Cerebellum (tissue), 4 donors: ENCODE measurements at places on chromosomes 16 and 17. TPM values are rescaled to one million over a fixed set of nuclear protein-coding genes. Genes with fewer than 3 reads are reported as not detected.

DNA sequence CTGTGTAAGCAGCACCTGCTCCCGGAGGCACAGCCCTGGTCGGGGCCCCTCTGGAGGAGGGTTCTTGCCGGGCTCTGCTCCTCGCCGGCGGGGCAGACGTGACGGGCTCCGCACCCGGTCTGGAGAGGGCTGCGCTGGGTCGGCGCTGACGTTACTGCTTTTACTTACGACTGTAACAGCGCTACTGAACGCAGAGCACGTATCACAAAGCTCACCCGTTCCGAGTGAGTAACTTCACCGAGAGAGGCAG is 1.3 kb upstream of the RAB40C start:
- no peak for DNase-seq

- DNase-seq = no peak
Observed at GRCh38 chr16:2415085-2415484, 14.2 kb upstream of the CCNF start.

DNA sequence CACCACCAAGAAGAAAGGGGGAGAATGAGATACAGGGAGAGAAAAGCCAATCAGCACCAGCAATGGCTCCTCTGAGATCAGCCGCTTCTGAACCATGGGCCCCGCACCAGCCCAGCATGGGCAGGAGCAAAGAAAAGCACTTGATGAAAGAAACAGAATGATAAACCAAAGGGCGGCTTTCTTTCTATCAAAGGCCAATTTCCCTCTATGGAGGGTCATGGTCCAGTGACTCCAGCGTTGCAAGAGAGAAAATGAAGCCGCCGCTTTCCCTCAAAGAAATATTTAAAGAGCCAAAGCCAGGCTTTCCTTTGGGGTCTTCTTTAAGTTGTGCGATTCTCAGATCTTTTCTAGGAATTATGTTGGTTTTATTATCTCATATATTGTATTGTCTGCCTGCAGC is 84.8 kb upstream of the CACNG5 start:
- DNase-seq = no peak

DNA sequence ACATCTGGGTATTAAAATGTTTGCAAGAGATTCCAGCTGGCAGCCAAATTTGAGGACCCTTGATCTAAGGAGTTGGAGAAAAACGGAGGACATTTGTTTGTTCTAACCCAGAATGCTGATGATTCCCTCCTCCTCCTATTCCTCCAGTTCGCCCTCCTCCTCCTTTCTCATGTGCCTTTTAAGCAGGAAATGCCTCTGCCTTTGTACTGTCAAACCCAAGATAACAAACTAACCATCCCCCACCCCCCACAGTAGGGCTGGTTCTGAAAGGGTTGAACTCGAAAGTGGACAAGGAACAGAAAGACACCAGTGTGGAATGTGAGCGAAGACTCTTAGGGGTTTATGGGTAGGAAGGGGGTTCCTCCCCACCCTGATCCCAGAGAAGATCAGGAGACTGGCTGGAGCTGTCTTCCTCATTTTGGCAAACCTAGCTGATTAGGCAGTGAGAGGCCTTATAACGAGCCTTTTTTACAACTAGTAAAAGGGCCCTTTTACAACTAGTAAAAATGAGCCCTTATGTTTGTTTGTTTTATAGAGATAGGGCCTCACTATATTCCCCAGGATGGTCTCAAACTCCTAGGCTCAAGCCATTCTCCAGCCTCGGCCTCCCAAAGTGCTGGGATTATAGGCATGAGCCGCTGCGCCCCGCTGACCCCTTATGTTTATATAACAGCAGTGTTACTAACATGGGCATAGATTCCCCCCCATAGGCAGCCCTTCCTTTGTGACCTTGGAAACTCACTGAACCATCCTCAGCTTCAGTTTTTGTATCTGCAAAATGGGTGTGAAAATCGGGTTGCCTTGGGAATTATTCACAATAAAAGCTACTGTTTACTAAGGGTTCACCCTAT is 975 bp downstream of the CHD9 start:
- DNase-seq = peak; percentile 21

GRCh38 chr16:24525970-24526559 is 13.3 kb upstream of the RBBP6 start:
- no peak for DNase-seq

DNA sequence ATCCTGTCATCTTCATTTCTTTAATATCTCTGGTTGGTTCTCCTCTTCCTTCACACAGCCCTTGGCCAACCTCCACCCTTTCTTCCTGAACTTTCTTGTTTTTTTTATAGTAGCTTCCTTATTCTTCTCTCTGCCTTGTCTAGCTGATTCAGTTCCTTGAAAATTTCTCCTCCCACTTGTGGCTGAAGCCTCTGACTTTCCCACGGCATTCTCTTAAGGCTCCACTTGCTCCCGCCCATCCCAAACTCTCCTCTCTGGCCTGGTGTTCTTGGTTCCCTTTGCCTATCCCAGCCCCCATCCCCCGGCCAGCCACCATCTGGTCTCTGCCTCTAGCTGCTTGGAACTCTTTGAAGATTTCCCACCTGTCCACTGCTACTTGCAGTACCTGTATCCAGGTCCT is 29.1 kb downstream of the NLRP1 start:
- no peak for DNase-seq

GRCh38 chr16:88524274-88524972 is 45.8 kb upstream of the ZC3H18 start:
- no peak for DNase-seq

GRCh38 chr17:37570527-37571093 is 38.6 kb downstream of the SYNRG start:
- peak; percentile 59 for DNase-seq

- DNase-seq = no peak
Observed at GRCh38 chr17:61005358-61005757, 327.7 kb downstream of the BCAS3 start.

- no peak for DNase-seq
Observed at GRCh38 chr16:30521873-30522641, 4.3 kb downstream of the ZNF768 start.

GRCh38 chr16:29815032-29815721 is 775 bp upstream of the PAGR1 start:
- no peak for DNase-seq

- DNase-seq = no peak
Observed at GRCh38 chr17:74147056-74147835, 56.2 kb upstream of the RPL38 start.

Gene SDR42E1
- total RNA-seq = 0.82 TPM

Gene WFDC1
- 2.4 TPM for total RNA-seq

Gene ERN2
- 0.45 TPM for total RNA-seq

Gene TNS4
- total RNA-seq = not detected

Gene SLFN14
- total RNA-seq = 0.18 TPM

Gene SLFN5
- 8.0 TPM for total RNA-seq

Gene FBXW10
- 0.36 TPM for total RNA-seq

Gene YPEL3
- total RNA-seq = 19.3 TPM
